Vagina (tissue), 2 donors: ENCODE measurements at places on chromosomes 1 and 21.

GRCh38 chr1:154469844-154470560 is 32.0 kb upstream of the TDRD10 start:
- H3K36me3 ChIP-seq = peaks cover 10% of the 10 kb centered on the region
- no peaks in the 10 kb centered on the region for H3K27me3 ChIP-seq
- no peaks in the 10 kb centered on the region for H3K4me1 ChIP-seq
- H3K4me3 ChIP-seq = no peak overlapping the region
- no peak for DNase-seq

GRCh38 chr1:7447736-7448135 is 323.4 kb upstream of the VAMP3 start:
- no peak overlapping the region for H3K27ac ChIP-seq
- no peaks in the 10 kb centered on the region for H3K4me1 ChIP-seq
- H3K36me3 ChIP-seq = no peaks in the 10 kb centered on the region
- H3K4me3 ChIP-seq = no peak overlapping the region
- no peaks in the 10 kb centered on the region for H3K27me3 ChIP-seq

- DNase-seq = no peak
- no peaks in the 10 kb centered on the region for H3K27me3 ChIP-seq
- peak overlapping the region; percentile 46 for H3K4me3 ChIP-seq
- peaks cover 7% of the 10 kb centered on the region for H3K4me1 ChIP-seq
Observed at GRCh38 chr1:109398343-109399225, 866 bp upstream of the SORT1 start.

DNA sequence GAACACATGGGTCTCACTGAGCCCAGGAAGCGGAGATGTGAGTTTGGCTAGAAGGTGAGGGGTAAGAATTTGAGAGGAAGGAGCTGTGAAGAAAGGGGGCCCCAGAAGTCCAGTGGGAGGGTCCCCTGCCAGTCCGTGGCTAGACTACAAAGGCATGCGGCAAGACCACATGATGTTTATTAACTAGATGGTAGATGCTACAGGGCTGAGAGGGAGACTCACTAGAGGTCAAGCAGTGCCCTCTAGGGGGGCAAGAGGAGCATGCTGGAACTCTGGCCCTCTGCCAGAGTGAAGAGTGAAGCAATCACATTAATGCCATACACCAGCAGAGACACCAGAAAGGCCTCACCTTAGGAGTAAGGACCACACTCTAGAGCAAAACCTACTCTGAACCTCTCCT is 12.2 kb downstream of the KIAA0319L start:
- H3K27ac ChIP-seq = no peak overlapping the region
- no peaks in the 10 kb centered on the region for H3K36me3 ChIP-seq
- H3K27me3 ChIP-seq = no peaks in the 10 kb centered on the region
- DNase-seq = no peak
- no peak overlapping the region for H3K4me3 ChIP-seq
- peaks cover 39% of the 10 kb centered on the region for H3K4me1 ChIP-seq

DNA sequence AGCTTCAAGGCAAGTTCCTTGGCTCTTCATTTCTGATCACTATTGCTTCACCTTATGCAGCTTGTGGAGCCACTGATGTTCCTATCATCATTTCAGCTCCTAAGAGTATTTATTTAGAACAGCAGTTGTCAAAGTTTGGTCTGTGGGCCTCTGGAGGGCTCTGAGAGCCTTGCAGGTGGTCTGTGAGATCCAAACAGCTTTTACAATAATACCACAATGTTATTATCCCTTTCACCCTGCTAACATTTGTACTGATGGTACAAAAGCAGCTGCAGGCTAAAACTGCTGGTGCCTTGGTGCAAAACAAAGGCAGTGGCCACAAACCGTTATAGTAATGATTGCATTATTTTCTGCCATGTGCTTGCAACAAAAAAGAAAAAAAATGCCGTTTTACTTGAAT is 33.8 kb downstream of the PATJ start:
- H3K4me1 ChIP-seq = no peaks in the 10 kb centered on the region
- no peak overlapping the region for H3K27ac ChIP-seq
- H3K36me3 ChIP-seq = no peaks in the 10 kb centered on the region
- no peak overlapping the region for H3K4me3 ChIP-seq

DNA sequence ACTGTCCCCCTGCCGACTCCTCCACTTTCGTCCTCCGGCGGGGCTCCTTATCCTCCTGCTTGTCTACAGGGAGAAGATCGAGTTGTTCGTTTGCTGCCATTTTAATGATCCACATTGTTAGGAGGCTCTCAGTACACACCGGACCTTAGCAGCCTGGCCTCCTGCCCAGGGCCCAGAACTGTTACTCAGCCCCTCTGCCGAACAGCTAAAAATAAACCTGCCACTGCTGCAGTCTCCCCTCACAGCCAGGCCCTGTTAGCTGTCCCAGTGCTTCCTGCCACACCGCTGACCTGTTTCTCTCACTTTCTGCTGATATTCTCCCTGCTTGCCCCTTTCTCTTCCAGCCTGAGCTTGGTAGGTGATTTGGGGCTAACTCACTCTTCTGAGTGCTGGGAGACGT is 8.3 kb downstream of the MAPKAPK2 start:
- no peaks in the 10 kb centered on the region for H3K27me3 ChIP-seq
- peak overlapping the region; percentile 53 for H3K27ac ChIP-seq
- no peak for DNase-seq
- H3K4me1 ChIP-seq = peaks cover 100% of the 10 kb centered on the region
- H3K4me3 ChIP-seq = peak overlapping the region; percentile 11

GRCh38 chr1:8384577-8384976 is 66.7 kb downstream of the SLC45A1 start:
- H3K36me3 ChIP-seq = no peaks in the 10 kb centered on the region
- DNase-seq = no peak
- H3K27me3 ChIP-seq = no peaks in the 10 kb centered on the region
- no peak overlapping the region for H3K4me3 ChIP-seq

- H3K4me3 ChIP-seq = no peak overlapping the region
- no peak overlapping the region for H3K27ac ChIP-seq
- H3K27me3 ChIP-seq = no peaks in the 10 kb centered on the region
- no peaks in the 10 kb centered on the region for H3K36me3 ChIP-seq
- H3K4me1 ChIP-seq = no peaks in the 10 kb centered on the region
- DNase-seq = no peak
Observed at GRCh38 chr21:25313829-25314228, 293.5 kb downstream of the MRPL39 start.

DNA sequence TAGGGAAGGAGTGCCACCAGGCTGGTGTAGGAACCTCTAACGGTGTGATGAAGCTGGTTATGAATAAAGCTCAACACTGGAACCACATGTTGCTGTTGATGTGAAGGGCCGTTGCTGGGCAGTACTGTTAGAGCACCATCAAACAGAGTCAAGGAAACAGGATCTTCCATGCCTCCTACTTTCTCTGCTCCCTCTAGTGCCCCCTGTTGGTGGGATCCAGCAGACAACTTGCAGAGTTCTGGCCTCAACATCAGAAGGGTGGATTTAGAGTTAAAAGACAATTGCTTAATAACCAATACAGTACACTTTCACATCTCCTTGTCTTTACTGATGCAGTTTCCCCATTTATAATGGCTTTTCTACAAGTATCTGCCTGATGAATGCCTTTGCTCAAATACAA is 336.4 kb downstream of the NTNG1 start:
- no peak overlapping the region for H3K27ac ChIP-seq
- no peaks in the 10 kb centered on the region for H3K36me3 ChIP-seq
- no peaks in the 10 kb centered on the region for H3K27me3 ChIP-seq
- H3K4me3 ChIP-seq = no peak overlapping the region

DNA sequence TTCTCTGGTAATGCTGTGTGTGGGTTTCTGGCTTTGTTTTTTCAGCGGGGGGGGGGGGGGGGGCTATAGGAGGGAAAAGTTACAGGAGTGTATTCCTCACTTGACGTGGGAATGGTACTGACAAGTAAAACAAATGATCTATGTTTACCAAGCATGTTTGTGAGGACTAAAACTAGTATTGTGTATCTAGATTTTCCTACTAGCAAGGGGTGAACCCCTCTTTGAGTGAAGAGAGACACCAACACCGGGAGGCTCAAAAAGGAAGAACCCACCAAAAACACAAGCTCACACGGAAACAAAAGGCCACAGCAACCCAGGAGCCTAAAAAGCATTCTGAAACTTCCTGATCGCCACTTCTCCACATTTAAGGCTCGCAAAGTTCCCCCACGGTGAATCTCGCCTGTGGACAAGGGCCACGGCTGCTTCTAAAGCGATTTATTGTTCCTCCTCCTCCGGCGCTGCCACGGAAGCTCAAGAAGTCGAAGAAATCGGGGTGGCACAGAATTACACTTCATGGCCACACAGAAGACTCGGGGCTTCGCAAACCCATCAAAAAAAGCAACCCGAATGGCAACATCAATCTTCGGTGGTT is 703 bp downstream of the PUM1 start:
- peak overlapping the region; percentile 86 for H3K4me3 ChIP-seq
- peak; percentile 86 for DNase-seq
- peaks cover 47% of the 10 kb centered on the region for H3K4me1 ChIP-seq
- no peaks in the 10 kb centered on the region for H3K27me3 ChIP-seq
- peak overlapping the region; percentile 98 for H3K27ac ChIP-seq
- no peaks in the 10 kb centered on the region for H3K36me3 ChIP-seq

GRCh38 chr1:53552146-53552861 is 93.1 kb downstream of the DMRTB1 start:
- H3K4me3 ChIP-seq = no peak overlapping the region
- no peak overlapping the region for H3K27ac ChIP-seq
- no peaks in the 10 kb centered on the region for H3K36me3 ChIP-seq
- H3K27me3 ChIP-seq = no peaks in the 10 kb centered on the region
- no peaks in the 10 kb centered on the region for H3K4me1 ChIP-seq
- no peak for DNase-seq

DNA sequence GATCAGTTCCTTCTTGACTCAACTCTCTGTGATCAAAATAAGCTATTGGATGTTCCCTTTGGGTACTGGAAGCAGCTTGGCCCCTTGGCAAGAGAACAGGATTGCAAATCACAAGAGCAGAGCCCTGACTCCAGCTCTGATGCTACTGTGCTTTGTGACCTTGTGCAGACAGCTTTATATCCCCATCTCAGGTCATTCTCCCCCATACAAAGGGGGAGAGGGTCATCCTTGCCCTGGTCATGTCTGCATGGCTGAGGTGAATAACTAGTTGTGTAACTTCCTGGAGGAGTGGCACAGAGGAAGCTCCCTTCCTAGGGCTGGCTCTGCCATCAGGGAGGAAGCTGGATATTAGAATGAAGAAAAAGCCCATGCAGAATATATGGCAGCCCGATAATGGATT is 142.9 kb downstream of the DHRS3 start:
- no peaks in the 10 kb centered on the region for H3K27me3 ChIP-seq
- no peak for DNase-seq
- H3K36me3 ChIP-seq = no peaks in the 10 kb centered on the region
- H3K4me1 ChIP-seq = peaks cover 83% of the 10 kb centered on the region
- no peak overlapping the region for H3K4me3 ChIP-seq

DNA sequence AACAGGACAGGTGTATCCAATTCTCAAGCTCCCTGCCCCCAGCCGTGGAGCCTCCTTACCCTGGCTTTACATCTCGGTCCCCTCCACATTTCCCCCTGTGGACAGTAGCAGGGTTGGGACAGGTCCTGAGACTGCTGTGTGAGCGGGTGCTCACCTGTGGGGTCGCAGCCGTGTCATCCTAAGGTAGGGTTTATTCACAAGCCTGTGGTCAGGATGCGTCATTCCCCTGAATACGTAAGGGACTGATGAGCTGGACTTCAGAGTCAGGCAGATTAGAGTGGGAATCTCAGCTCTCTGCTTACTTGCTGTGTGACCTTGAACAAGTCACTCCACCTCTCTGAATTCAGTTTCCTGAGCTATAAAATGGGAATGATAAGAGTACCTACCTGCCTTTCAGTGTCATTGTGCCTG is 17.7 kb downstream of the ZNF362 start:
- H3K4me3 ChIP-seq = no peak overlapping the region
- H3K36me3 ChIP-seq = peaks cover 20% of the 10 kb centered on the region
- no peaks in the 10 kb centered on the region for H3K27me3 ChIP-seq
- DNase-seq = no peak
- H3K27ac ChIP-seq = no peak overlapping the region
- H3K4me1 ChIP-seq = peaks cover 36% of the 10 kb centered on the region

- H3K36me3 ChIP-seq = no peaks in the 10 kb centered on the region
- H3K4me3 ChIP-seq = no peak overlapping the region
- H3K4me1 ChIP-seq = no peaks in the 10 kb centered on the region
- no peaks in the 10 kb centered on the region for H3K27me3 ChIP-seq
Observed at GRCh38 chr1:38183096-38183495, 136.5 kb upstream of the POU3F1 start.

DNA sequence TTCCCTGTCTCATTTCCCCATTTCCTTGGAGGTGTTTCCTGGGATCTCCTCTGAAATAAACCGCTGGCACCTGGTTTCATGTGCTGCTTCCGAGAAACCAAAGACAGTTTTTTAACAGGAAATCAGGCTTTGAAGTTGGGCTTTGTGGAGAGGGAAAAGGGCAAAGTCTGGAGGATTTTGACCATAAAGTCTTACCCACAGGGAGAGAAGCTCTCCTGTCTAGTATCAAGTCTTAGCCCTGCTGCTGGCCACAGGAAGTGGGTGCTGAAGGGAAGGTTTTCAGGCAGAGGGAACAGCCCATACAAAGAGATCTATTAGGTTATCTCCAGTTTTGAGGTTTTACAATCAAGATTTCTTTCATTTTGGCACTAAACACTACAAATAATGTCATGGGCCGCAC is 29.3 kb downstream of the SLC5A9 start:
- H3K4me3 ChIP-seq = no peak overlapping the region
- no peak for DNase-seq
- H3K27ac ChIP-seq = no peak overlapping the region
- no peaks in the 10 kb centered on the region for H3K4me1 ChIP-seq

GRCh38 chr1:113538225-113538624 is 147.9 kb downstream of the MAGI3 start:
- DNase-seq = no peak

DNA sequence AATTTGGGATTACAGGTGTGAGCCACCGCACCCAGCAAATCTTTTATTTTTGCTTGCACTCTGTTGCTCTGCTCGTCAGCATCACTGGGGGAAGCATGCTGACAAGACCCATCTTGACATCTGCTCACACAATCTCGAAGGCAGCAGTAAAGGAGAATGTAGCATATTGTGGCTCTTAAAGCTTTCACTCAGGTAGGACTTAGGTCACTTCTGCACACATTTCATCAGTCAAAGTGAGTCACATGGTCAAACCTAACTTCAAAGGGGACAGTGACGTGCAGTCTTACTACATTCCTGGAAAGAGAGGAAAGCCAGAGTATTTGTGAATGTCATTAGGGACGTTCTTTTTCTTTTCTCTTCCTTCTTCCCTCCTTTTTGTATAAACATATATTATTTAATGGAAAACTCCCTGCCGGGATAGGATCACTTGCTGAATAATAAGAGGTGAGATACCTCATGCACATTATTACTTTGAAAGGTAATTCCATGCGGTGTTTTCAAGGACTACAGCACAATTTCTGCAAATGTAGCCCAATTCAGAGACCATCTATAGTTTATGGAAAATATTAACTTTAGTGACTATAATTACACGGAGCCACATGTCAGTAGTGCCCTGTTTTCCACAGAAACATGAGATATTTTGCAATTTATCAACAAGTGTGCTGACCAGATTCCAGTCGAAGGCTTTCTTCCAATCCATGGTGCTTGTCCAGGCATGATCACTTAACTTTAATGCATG is 19.3 kb upstream of the ACBD6 start:
- H3K27me3 ChIP-seq = no peaks in the 10 kb centered on the region
- H3K27ac ChIP-seq = no peak overlapping the region
- H3K4me1 ChIP-seq = no peaks in the 10 kb centered on the region
